ENCODE measurements at places on chromosomes 4 and X.

- DNase-seq, result no peak
These were observed 145.2 kb downstream of the CHRNA9 start for GRCh38 chr4:40480291-40480690.

DNA sequence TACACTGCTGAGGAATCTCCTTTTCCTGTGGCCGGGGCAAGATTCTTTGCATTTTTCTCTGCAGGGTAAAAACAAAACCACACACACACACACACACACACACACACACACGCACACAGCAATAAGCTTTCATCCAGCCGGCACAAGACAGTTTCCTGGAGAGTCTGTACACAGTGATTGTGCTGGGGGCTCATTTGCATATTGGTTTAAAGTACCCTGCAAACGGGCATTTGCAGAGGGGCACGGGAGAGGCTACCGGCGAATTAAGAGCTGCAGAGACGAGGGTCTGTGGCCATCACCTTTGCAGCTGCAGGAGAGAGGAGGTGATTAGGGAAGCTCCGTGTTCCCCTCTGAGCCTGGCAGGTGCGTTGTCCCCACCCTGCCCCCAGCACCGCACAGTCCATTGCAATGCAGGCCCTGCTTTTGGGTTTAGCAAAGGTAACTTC, 219.9 kb downstream of the SHOX start:
- DNase-seq, result no peak

DNA sequence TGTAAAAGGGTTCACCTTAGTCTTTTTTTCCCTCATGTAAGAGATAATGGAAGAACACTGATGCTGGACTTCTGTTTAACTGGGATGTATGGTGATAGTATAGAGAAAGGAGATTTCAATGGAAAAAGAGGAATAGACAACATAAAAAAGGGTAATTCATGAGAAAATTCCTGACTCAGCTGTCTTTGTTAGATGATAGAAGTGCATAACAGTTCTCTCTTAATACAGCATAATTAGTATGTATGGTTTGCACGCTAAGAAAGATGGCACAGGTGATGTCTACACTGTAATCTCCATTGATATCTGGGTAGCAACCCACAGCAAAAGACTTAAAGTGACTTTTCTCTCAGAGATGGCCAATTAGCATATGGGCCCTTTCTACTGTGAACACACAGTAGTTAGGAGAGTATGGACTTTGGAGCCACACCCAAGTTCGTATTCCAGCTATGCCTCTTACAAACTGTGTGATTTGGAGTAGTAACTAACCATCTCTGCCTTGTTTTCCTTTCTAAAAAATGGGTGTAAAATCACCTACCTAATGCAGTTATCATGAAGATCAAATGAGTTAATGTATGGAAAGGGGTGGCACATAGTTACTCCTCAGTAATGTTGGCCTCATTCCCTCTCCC, 149.3 kb downstream of the PDE5A start:
- DNase-seq, result no peak

- DNase-seq, result no peak
These were observed 103.6 kb upstream of the ADGRG2 start for GRCh38 chrX:19225909-19226308.

All from activated CD4-positive, CD25-positive, alpha-beta regulatory T cell treated with anti-CD3 and anti-CD28 coated beads, Interleukin-2, amount 50 U/mL, for 16 hours (primary cell).